Prostate gland (tissue), 2 donors: ENCODE measurements at places on chromosomes 1 and 21. TPM values are rescaled to one million over a fixed set of nuclear protein-coding genes. Genes with fewer than 3 reads are reported as not detected.

DNA sequence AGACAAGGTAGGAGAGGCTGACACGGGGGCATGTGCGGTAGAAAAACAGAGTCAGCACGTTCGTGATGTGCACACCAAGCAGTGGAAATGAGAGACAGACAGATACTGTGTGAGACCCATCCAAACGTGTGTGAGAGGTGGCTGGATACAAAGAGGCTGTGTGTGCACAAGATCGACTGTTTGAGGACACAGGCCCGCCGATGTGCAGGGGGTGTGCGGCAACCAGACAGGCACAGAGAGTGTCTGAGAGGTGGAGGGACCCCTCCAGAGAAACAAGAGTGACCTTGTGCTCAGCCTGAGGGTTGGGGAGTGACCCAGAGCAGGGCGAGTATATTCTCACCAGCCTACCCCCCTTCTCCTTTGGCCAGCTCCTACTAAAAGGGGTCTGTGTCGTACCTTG lies 97.8 kb upstream of the IPO9 start:
- DNase-seq: no peak
- H3K4me1 ChIP-seq: no peaks in the 10 kb centered on the region
- no peaks in the 10 kb centered on the region for H3K36me3 ChIP-seq
- H3K27ac ChIP-seq: no peak overlapping the region
- H3K27me3 ChIP-seq: no peaks in the 10 kb centered on the region

DNA sequence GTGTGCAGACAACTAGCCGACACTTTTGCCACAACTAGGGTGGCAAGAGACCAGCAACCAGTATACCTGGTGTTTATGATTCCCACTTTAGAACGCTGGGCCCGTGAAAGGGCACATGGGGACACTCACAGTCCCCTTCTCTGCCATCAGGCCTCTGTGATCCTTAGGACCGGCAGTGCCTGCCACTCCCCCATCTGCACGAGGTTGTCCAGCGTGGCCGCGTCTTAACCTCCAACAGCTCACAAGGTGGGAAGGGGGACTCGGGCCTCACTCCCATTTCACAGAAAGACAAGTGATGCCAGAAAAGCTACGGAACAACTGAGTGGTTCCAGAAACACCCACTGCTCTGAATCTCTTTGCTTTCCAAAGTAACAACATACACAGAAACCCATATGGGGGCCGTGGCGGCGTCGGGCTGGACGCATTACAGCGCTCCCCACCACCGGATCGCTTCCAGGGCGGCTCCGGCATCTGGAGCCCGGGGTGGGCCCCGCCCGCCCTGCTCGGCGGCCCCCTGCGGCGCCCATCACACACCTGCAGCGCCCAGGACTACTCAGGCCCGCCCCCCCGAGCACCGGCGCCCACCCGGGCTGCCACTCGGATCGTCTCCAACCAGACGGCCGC lies 1.0 kb downstream of the ZNF496 start:
- peak overlapping the region; percentile 83 for H3K27ac ChIP-seq
- H3K36me3 ChIP-seq: peaks cover 6% of the 10 kb centered on the region
- peaks cover 7% of the 10 kb centered on the region for H3K4me1 ChIP-seq
- H3K4me3 ChIP-seq: peak overlapping the region; percentile 91
- H3K27me3 ChIP-seq: no peaks in the 10 kb centered on the region

DNA sequence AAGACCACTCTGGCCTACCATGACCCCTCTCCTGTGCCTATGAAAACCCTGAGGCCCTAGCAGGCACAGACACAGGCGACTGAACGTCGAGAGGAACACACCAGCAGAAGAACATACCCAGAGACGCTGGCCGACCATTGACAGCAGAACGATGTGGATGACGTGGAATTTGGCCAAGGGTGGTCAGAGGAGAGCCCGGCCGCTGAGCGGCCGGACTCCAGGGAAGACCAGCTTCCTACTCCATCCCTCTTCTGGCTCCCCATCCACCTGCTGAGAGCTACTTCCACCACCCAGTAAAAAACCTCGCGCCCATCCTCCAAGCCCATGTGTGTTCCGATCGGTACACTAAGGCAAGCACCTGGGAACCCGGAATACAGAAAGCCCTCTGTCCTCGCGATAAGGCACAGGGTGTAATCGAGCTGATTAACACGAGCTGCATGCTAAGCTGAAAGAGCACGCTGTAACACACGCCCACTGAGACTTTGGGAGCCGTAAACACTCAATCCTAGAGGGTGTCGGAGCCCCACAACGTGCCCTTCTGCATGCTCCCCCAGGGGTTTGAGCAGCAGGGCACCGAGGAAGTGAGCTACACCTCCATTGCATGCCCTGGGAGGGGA lies 150.3 kb downstream of the CENPF start:
- H3K36me3 ChIP-seq: no peaks in the 10 kb centered on the region
- no peaks in the 10 kb centered on the region for H3K27me3 ChIP-seq
- H3K4me1 ChIP-seq: no peaks in the 10 kb centered on the region
- H3K4me3 ChIP-seq: no peak overlapping the region

GRCh38 chr21:25895565-25896205 lies 160.9 kb downstream of the GABPA start:
- H3K27me3 ChIP-seq: no peaks in the 10 kb centered on the region
- no peak overlapping the region for H3K27ac ChIP-seq
- no peak for DNase-seq
- no peaks in the 10 kb centered on the region for H3K36me3 ChIP-seq

DNA sequence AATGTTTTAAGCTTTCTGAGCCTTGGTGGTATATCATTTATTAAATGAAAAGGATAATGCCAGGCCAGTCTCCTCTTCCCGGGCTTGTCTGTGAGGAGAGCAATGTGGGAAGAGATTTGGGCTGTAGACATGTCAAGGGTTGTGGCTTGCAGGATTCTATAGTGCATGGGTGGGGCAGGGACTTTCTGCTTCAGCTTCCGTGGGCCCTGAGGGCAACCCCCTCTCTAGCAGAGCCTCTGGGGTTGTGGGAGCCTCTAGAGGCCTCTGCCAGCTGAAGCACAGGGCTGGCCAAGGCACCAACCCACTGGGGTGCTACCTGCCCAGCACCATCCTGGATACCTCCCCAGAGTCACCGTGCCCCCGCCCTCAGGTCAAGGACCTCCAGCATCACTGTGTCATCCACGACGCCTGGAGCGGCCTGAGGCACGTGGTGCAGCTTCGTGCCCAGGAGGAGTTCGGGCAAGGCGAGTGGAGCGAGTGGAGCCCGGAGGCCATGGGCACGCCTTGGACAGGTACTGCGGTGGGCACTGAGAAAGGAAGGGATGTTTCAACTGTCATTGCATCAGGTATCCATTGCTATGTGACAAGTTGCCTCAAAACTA lies 30.6 kb downstream of the IL6R start:
- peaks cover 5% of the 10 kb centered on the region for H3K4me1 ChIP-seq
- no peaks in the 10 kb centered on the region for H3K27me3 ChIP-seq
- DNase-seq: no peak
- H3K4me3 ChIP-seq: no peak overlapping the region

- DNase-seq: no peak
- no peaks in the 10 kb centered on the region for H3K4me1 ChIP-seq
Measured at GRCh38 chr1:218346391-218347204, 1.5 kb downstream of the TGFB2 start.

DNA sequence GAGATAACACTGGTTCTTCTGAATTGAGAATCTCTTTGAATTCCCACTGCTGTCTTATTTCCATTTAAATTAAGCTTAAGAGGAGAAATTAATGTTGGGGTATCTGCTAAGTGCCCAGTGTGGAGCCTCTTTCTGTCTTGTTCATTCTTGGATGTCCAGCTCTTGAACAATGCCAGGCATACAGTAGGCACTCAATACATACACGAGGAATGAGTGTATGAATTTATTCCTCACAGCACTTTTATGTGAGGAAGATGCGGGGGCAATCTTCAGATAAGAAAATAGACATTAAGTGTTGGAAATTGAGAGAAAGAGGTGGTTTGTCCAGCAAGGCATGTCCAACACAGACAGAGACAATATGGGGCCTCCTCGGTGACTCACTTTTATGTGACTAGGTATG lies 11.8 kb upstream of the ATF3 start:
- no peaks in the 10 kb centered on the region for H3K4me1 ChIP-seq
- no peaks in the 10 kb centered on the region for H3K36me3 ChIP-seq
- peak overlapping the region; percentile 62 for H3K27ac ChIP-seq
- H3K27me3 ChIP-seq: no peaks in the 10 kb centered on the region

DNA sequence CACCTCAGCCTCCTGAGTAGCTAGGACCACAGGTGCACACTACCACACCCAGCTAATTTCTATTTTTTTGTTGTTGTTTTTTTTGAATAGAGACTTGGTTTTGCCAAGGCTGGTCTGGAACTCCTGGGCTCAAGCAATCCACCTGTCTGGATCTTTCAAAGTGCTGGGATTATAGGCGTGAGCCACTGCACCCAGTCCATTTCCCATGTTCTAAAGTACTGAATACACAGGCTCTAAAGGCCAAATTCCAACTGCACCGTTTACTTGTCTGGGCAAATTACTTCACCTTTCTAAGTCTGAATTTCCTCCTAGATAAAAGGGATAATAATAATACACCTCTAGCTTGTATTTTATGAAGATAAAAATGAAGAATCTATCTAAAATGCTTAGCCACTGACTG lies 39.6 kb downstream of the FRRS1 start:
- H3K27me3 ChIP-seq: no peaks in the 10 kb centered on the region
- no peak for DNase-seq
- no peak overlapping the region for H3K27ac ChIP-seq
- no peaks in the 10 kb centered on the region for H3K36me3 ChIP-seq

DNA sequence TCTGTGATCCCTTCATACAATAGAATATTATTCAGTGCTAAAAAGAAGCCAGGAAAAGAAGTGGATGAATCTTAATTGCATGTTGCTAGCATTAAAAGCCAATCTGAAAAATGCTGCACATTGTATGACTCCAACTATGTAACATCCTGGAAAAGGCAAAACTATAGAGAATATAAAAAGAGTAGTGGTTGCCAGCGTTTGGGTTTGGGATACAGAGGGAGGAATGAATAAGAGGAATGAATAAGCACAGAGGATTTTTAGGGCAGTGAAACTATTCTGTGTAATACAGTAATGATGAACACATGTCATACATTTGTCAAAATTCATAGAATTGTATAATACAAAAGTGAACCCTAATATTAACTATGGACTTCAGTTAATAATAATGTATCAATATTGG lies 42.5 kb downstream of the GPR88 start:
- H3K27me3 ChIP-seq: no peaks in the 10 kb centered on the region
- H3K4me3 ChIP-seq: no peak overlapping the region
- H3K36me3 ChIP-seq: no peaks in the 10 kb centered on the region

GRCh38 chr1:205270271-205270670 lies 42.5 kb downstream of the TMCC2 start:
- H3K36me3 ChIP-seq: no peaks in the 10 kb centered on the region
- H3K27ac ChIP-seq: no peak overlapping the region
- no peaks in the 10 kb centered on the region for H3K27me3 ChIP-seq
- H3K4me3 ChIP-seq: no peak overlapping the region

DNA sequence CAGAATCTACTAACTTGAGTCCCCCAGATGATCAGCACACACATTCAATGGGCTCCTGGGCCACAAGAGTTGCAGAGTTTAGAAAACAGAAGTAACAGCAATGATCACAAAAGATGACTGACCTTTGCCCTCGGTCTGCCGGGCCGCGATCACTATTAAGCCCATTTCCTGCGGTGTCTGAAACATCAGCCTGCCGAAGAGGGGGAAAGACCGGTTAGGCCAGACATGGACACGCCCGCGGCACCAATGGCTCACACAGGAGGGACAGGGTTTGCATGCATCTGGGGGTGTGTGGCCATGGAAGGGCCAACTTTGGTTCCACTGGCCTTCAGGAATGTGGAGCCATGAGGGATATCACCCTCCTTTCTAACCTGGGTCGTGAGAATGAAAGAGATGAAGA lies 68.2 kb downstream of the SIM2 start:
- H3K36me3 ChIP-seq: no peaks in the 10 kb centered on the region
- no peak for DNase-seq
- H3K27ac ChIP-seq: no peak overlapping the region
- peaks cover 5% of the 10 kb centered on the region for H3K4me1 ChIP-seq

- peak; percentile 59 for DNase-seq
- H3K36me3 ChIP-seq: no peaks in the 10 kb centered on the region
- no peaks in the 10 kb centered on the region for H3K27me3 ChIP-seq
- H3K27ac ChIP-seq: no peak overlapping the region
Measured at GRCh38 chr1:176696109-176696508, 233.1 kb downstream of the PAPPA2 start.

DNA sequence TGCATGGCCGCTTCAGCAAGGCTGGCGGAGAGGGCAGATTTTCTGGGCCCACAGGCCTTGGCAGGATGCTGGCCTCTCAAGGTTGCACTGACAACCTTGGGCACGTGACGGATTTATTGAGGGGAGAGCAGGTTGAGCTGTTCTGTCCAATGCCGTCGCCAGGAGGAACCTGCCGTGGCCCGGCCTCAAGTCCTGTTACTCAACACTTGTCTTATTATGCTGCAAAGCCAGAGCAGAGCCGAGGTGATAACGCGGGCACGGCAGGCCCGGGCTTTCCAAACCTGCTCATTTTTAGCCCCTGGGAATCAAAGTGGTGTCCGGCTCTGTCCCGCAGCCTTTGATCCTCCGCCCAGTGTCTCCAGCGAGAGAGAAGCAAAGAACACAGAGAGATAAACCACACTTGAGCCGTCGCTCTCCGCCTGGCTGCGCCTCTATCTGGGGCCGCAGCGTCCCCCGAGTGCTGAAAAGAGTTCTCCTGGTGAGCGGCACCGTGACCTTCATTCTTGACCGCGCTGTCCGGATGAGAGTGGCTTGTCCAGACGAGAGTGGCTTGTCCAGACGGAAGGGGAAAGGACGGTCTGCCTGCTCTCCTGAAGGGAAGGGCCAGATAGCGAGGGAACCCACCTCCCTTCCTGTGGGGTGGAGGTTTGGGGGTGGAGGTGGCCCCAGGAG lies 162.3 kb upstream of the ARHGEF16 start:
- no peak for DNase-seq
- no peaks in the 10 kb centered on the region for H3K4me1 ChIP-seq
- H3K27me3 ChIP-seq: peaks cover 18% of the 10 kb centered on the region
- no peak overlapping the region for H3K27ac ChIP-seq
- no peak overlapping the region for H3K4me3 ChIP-seq

- H3K4me3 ChIP-seq: no peak overlapping the region
- H3K4me1 ChIP-seq: no peaks in the 10 kb centered on the region
- H3K36me3 ChIP-seq: no peaks in the 10 kb centered on the region
- no peak overlapping the region for H3K27ac ChIP-seq
Measured at GRCh38 chr1:233375653-233376052, 48.1 kb downstream of the MAP3K21 start.

- H3K27ac ChIP-seq: no peak overlapping the region
- no peaks in the 10 kb centered on the region for H3K27me3 ChIP-seq
- no peaks in the 10 kb centered on the region for H3K36me3 ChIP-seq
- no peaks in the 10 kb centered on the region for H3K4me1 ChIP-seq
Measured at GRCh38 chr1:101506541-101507164, 269.8 kb downstream of the S1PR1 start.

Gene S1PR1
- total RNA-seq: 9.7 TPM

Gene MTARC1
- 29.7 TPM for total RNA-seq

Gene CREB3L4
- 109 TPM for total RNA-seq

Gene IGSF8
- 35.9 TPM for total RNA-seq

Gene OR6K3
- not detected for total RNA-seq

Gene NUDC
- 65.4 TPM for total RNA-seq

Gene VASH2
- 2.7 TPM for total RNA-seq

Gene NFIA
- total RNA-seq: 86.3 TPM

Gene ABCG1
- 22.7 TPM for total RNA-seq

Gene KANK4
- total RNA-seq: 6.1 TPM

Gene NBPF20
- 4.3 TPM for total RNA-seq

Gene HSPA6
- 4.9 TPM for total RNA-seq
